ENCODE measurements at places on chromosomes 3 and 15.

DNA sequence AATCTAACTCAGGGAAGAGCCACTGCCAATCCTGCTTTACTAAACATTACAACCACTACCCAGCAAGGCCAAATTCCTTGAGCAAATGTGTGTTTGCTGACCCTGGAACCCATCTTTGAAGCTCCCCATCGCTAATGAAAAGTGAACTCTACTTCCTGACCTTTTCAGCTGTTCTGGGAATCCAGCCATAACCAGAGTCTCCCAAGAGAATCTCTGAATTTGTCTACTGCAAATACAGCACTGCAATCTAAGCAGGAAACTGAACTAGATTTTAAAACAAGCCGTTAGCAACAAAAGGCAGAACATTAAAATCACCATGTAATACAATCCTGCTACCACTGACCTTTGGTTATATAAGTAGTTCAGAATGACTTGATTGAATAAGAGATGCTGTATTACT, 309.2 kb downstream of the MAGI1 start:
- no peak for DNase-seq

GRCh38 chr15:47218295-47218694, 499.0 kb upstream of the SEMA6D start:
- no peak for DNase-seq

DNA sequence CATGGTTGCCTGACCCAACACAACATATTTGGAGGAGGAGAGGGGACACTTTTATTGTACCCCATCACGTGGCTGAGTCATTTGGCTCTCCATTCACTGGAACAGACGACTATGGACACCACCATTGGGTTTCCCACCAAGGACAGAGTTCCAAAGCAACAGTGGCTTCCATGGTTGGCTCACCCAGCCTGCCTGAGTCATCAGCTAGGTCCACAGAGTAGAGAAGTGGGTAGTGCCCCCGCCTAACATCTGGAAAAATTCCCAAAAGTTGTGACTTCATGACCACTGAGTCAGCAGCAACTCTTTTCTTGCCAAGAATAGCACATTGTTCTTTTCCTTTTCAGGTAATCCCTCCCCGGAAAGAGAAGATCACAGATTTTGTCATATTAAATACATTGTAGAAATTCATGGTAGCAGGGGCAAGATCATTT, 3.0 kb upstream of the PPP1R2 start:
- peak; percentile 33 for DNase-seq

DNA sequence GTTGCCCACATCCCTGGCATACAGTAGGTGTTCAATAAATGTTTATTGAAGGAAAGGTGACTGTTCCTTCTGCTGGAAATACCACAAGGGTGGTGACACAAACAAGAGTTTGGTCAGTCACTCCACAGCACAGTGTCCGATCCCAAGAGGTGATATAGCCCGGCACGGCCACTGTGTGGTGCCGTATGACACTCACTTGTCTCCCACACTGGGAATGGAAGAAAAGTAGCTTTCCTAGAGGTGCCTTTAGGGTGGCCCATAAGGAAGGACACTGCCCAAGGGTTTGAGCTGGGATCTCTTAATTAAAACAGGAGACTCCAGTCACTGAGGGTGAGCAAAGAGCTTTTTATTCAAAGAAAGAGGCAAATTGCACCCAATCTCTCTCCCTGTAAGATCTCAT, 40.5 kb downstream of the TGM4 start:
- no peak for DNase-seq

DNA sequence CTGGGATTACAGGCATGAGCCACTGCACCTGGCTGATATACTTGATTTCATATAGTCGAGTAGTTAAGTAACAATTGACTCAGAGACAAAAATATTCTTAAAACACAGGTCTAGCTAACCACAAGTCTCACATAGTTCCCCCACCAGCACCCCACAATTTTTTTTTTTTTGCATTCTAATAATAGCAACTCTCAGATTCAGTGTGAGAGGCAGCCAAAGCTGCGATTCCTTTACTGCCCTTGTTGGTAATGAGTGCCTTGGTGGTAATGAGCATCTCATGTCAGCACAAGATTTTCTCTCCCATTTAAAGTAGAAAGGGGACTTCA, 72.5 kb downstream of the WWTR1 start:
- no peak for DNase-seq

DNA sequence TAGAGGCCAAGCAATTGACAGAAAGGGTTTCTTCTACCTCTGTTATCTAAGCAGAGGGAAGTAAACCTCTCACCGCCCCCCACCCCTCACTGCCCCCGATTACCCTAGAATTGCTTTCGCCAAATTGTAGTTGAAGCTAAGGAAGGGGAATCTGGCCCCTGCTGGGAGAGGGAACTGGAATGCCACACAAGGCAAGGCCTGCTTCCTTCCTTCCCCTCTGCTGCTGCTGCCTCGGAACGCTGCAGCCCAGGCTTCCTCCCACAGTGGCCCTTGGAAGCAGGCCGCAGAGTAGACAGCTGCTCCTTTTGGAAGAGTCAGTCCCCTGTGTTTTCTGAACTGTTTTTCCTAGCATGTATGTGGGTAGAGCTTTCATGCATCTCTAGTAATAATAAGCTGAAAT, 21.6 kb downstream of the RLBP1 start:
- DNase-seq, result no peak

GRCh38 chr3:135706758-135707375, 258.7 kb upstream of the PPP2R3A start:
- DNase-seq, result no peak

DNA sequence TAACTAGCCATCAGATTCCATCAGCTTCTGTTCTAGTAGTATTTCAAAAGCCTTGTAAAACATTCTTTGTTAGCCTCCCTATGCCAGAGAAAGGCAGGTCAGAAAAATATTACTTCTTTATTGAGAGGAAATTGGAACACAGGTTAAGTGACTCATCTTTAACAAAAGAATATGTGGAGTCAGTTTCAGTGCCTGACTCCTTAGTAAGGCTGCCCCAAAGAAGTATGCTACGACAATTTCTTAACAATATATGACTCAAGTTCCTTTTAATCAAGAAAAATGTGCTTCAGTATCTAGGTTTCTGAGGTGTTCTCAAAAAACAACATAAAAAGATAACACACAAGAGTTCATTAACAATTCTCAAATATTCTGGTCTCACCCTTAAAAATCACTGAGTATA, 139.2 kb downstream of the VPS13C start:
- no peak for DNase-seq

- DNase-seq, result no peak
These were observed 66.9 kb downstream of the KLF13 start for GRCh38 chr15:31393444-31394091.

DNA sequence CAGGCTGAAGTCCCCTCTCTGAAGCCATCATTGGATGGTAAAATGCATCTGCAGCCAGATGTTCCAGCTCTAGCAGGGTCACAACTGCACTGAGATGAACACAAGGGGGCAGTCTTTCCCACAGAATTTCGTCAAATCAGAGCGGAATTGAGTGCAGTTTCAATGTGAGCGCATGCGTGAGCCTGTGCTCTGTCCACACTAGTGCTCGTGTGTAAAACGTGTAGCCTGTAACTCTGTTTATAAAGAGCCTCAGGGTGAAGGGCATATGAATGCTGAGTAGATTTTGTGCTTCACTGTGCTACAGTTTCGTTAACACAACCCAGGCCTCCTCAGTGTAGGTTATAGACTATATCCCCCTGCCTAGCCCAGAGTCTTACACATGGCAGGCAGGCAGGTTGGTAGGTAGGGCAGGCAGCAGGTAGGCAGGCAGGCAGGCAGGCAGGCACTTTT, 92.7 kb upstream of the GOLGA6L4 start:
- peak; percentile 87 for DNase-seq

GRCh38 chr3:152328841-152329240, 60.1 kb downstream of the MBNL1 start:
- DNase-seq, result no peak

GRCh38 chr3:178485756-178486155, 50.5 kb upstream of the KCNMB2 start:
- DNase-seq, result no peak

- no peak for DNase-seq
These were observed 37.3 kb upstream of the LEKR1 start for GRCh38 chr3:156788846-156789245.

GRCh38 chr3:33874815-33875214, 76.4 kb downstream of the PDCD6IP start:
- no peak for DNase-seq

DNA sequence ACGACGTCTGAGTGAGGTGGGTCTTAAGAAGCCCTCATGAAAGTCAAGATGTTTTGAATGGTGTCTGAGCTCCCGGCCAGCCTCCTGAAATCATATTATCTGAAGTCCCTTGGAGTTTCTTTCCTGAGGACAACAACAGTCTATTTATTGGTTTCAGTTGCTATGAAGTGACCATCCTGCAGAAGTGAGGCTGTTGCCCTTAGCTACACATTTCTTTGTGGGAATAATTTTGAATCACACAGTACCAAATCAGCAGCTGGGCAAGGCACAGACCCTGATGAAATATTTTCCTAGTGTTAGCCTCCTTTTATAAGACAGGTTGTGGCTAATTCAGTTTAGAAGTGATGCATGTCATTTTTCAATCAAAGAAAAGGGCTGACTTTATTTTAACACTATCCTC, 220.7 kb upstream of the AZI2 start:
- DNase-seq, result no peak

DNA sequence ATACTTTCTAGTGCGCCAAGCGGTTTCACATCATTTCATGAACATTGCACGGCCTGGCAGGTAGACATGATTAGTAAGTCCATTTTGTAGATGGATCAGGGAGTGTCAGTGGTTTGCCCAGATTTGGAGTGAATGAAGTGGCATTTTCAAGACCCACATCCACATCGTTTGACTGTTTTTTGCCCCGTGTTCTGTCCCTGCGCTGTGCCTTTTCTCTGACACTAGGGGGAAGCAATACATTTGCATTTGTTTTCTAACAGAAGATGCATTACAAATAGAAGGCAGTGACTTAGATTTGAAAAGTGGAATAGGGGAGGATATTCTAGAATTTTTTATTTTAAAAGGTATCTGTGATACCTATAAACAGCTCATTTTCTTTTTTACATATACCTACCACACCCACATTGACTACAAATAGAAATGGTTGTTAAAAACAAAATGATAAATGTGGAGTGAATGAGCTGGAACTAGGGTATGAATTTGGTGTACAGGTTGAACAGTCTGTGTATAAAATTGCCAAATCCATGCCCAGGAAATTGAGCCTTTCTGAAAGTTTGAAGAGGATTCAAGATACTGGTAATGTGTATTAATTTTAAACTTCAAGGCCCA, 98.0 kb downstream of the USP13 start:
- DNase-seq, result peak; percentile 9

GRCh38 chr15:84772031-84772430, 23.6 kb downstream of the ZNF592 start:
- no peak for DNase-seq

DNA sequence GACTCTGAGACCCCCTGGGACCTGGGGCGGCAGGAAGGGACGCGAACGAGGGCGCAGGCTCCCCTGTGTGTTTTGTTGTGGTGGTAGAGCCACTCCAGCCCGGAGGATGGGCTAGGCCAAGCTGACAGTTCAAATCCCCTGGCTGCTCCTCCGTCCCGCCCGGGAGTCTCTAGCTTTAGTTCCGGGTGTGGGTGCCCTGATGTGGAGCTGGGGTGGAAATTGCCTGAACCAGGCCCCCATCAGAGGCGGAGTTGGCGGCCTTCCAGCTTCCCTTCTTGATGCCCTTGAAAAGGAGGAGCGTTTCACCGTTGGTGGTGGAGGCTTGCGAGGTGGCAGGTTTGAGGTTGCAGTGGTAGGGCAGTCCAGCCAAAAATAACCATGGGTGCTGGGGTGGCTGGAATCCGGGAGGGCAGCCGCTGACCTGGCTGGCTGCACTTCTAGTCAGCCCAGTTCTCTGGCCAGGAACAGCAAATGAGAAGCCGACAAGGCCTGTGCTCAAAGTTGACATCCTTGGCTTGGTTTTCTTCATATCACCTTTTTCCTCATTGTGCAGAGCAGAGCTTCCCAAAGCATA, 817 bp downstream of the CLK3 start:
- DNase-seq, result peak; percentile 82

GRCh38 chr3:103609472-103609871, 1174.7 kb downstream of the ZPLD1 start:
- no peak for DNase-seq

GRCh38 chr15:83813682-83814081, 159.8 kb downstream of the ADAMTSL3 start:
- DNase-seq, result no peak

- no peak for DNase-seq
These were observed 219.0 kb downstream of the ITPR1 start for GRCh38 chr3:4712109-4712508.

GRCh38 chr15:69452692-69453521, at the start of gene RPLP1:
Gene RPLP1 (plus strand): TSS chr15:69452818. CDS start chr15:69452949, 131 bp downstream.
- peak; percentile 97 for DNase-seq

- DNase-seq, result no peak
These were observed 1.4 kb downstream of the NDUFB4 start for GRCh38 chr3:120597445-120598049.

DNA sequence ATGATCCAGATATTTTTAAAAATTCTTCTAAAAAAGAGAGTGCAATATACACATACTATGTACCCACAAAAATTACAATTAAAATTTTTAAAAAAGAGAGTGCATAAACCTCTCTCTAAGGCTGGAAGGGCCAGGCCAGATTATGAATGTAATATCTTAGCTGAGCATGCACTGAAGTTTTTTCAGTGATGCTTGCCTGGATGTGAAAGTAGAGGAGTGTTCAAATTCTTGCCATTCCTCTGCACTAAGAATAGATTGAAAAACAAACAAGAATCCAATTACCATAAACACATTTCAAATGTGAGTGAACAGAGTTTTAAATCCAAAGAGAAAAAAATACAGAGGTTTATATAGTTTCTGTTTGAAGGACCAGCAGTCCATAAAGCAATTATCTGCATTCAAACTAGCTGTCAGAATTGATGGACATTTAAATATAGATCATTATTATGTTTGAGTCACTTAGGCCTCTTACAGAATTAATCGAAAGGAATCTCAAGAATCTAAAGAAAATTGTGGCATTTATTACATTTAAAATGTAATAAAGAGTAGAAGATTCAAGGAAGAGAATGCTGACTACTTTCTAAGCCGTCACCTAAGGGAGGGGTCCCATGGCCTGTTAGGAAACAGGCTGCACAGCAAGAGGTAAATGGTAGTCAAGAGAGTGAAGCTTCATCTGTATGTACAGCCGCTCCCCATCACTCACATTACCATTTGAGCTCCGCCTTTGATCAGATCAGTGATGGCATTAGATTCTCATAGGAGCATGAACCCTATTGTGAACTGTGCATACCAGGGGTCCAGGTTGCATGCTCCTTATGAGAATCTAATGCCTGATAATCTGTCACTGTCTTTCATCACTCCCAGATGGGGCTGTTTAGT, 159.3 kb upstream of the MDFIC2 start:
- no peak for DNase-seq

DNA sequence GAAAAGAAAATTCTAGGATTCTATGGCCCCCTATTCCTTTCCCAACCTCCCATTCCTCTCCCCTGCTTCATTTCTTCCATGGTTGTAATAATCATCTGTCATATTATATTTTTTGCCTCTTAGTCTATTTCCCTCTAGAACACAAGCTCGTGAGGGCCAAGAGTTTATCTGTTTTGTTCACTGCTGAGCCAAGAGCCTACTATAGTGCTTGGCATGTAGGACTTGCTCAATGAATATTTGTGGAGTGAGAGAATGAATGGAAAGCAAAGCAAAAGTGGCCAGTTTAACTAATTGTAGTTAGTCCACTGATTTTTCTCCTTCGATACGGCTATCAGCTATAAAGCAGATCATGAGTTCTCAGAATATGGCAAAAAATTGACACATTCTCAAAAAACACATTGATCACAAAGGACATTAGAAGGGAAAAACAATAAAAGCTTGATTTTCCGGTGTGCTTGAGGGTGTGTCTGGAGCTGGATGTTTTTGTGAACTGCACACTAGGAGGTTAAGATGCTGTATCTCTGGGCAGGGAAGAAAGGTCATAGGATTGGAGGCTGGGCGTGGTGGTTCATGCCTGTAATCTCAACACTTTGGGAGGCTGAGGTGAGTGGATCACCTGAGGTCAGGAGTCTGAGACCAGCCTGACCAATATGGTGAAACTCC, 25.0 kb upstream of the CTSH start:
- no peak for DNase-seq
